Hepatocyte (in vitro differentiated cells): ENCODE measurements at places on chromosomes 7 and 10. TPM values are rescaled to one million over a fixed set of nuclear protein-coding genes. Genes with fewer than 3 reads are reported as not detected.

DNA sequence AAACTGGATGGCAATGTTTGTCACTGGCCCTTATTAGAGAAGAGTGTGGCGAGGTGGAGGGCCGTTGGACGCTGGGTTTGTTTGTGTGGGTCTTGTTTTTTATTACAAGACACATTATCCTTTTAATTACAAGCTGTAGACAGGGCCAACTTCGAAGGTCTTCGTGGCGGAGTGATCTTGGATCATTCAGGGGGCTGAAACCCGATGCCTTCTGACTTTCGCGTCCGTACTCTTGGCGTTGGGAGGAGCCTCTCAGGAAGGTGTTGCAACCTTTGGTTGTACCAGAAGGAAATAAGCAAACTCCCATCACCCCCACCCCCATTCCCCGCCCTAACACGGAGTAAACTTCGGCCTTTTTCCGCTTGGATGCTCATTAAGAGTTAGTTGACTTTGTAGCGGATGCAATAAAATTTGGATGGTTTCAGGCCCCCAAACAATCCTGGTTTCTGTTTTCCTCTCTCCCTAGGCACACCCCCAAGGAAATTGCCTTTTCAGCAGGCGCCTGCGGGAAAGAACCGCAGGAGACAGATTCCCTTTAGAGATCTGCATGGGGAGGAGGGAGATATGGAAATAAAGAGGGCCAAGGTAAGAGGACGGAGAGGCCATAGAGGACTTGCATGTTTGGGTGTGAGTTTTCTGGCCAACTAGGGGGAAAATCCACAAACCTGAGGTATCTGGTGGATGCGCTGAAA is 294.5 kb upstream of the NFE2L3 start:
- peak; percentile 87 for DNase-seq
- H3K36me3 ChIP-seq = no peaks in the 10 kb centered on the region
- H3K27me3 ChIP-seq = no peaks in the 10 kb centered on the region
- peak overlapping the region; percentile 92 for H3K27ac ChIP-seq

ACSM6 gene
- not detected in 2 replicates for total RNA-seq

COL17A1 gene
- total RNA-seq = 5.7 and 7.5 TPM in 2 replicates

DNA sequence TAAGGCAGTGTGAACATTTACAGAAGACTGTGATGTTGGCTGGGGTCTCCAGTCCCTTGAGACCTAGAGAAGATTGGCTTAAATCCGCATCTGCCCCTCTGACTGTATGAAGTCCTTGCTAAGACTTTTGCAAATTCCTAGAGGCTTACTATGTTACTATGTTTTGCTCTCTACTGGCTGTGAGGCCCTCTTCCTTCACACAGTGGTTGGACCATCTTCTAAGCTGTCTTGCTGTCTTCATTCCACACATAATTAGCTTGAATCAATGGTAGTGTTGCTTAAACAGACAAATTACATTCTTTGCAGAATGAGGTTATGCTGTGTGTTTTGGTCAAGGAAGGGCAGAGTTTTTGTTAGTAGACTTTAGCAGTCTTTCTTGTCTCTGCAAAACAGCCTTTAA is 658.0 kb downstream of the TYW1 start:
- no peak overlapping the region for H3K27ac ChIP-seq
- H3K4me1 ChIP-seq = no peaks in the 10 kb centered on the region
- H3K27me3 ChIP-seq = peaks cover 5% of the 10 kb centered on the region

GRCh38 chr10:8544057-8544380 is 489.5 kb downstream of the GATA3 start:
- no peak overlapping the region for H3K27ac ChIP-seq
- no peaks in the 10 kb centered on the region for H3K36me3 ChIP-seq
- no peaks in the 10 kb centered on the region for H3K27me3 ChIP-seq
- DNase-seq = peak; percentile 11

DNA sequence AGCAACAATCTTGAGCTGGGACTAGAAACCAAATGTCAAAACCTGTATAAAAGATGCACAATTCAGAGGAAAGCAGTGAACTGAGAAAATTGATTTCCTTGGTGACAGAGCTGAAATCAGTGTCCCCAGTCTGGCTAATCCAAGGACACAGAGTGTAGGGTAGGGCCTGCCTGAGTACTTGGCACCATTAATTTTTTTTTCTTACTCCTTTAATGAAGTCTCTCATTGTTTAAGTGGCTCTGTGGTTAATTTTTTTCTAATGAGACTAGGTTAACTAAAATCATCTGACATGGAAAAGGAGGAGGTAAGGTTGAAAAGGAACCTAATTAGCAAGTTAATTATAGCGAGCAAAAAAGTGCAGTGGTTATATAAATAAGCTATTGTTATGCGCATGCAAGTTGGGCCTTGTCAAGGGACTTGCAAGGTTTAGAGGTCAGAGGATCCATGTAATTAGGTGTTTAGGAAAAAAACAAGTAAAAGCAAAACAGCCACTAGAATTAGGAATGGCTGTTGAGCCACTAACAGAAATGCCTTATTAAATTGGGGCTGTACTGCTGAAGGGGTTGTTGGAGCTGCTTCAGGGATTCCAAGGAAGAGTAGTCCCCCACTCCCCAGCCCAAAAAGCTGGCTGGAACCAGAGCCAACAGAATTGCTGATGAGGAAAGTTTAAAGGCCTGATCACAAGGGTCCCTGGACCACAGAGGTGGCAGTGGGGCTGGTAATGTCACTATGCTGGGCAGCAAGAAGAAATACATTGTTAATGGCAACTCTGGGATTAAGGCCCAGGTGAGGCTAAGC is 58.9 kb upstream of the STRIP2 start:
- no peaks in the 10 kb centered on the region for H3K4me1 ChIP-seq
- no peaks in the 10 kb centered on the region for H3K36me3 ChIP-seq
- H3K4me3 ChIP-seq = no peak overlapping the region

DNA sequence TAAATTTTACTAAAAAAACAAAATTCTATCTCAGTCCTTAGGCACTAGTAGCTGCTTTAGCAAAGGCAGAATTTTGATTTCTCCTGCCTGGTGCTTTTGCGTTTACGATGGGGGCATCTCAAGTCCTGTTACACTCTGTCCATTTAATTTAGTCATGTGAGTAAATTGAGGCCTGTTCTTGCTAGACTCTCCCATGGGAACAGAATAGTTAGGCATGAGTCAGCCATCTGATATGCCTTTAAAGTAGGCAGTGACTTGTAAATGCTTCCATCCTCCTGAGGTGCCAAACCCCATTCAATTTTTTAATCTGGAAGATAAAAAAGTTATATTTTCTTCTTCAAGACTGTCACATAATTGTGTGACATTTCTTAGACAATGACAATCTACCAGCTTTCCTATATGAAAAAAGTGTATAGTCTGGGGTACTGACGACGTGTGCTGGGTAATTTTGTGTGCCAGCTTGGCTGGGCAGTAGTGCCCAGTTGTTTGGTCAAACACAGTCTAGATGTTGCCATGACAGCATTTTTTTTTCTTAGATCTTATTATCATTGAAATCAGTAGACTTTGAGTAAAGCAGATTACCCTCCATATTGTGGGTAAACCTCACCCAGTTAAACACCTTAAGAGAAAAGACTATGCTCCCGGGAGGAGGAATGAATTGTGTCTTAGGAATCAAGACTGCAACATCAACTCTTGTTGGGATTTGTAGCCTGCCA is 603.4 kb downstream of the SORCS1 start:
- H3K36me3 ChIP-seq = no peaks in the 10 kb centered on the region
- no peak overlapping the region for H3K27ac ChIP-seq
- H3K4me1 ChIP-seq = no peaks in the 10 kb centered on the region
- H3K4me3 ChIP-seq = no peak overlapping the region
- H3K27me3 ChIP-seq = no peaks in the 10 kb centered on the region

GRCh38 chr10:116637830-116638229 is 17.1 kb downstream of the PNLIPRP2 start:
- H3K36me3 ChIP-seq = no peaks in the 10 kb centered on the region
- peaks cover 3% of the 10 kb centered on the region for H3K27me3 ChIP-seq
- H3K4me3 ChIP-seq = no peak overlapping the region
- H3K27ac ChIP-seq = no peak overlapping the region
- H3K4me1 ChIP-seq = no peaks in the 10 kb centered on the region
- DNase-seq = no peak

DNA sequence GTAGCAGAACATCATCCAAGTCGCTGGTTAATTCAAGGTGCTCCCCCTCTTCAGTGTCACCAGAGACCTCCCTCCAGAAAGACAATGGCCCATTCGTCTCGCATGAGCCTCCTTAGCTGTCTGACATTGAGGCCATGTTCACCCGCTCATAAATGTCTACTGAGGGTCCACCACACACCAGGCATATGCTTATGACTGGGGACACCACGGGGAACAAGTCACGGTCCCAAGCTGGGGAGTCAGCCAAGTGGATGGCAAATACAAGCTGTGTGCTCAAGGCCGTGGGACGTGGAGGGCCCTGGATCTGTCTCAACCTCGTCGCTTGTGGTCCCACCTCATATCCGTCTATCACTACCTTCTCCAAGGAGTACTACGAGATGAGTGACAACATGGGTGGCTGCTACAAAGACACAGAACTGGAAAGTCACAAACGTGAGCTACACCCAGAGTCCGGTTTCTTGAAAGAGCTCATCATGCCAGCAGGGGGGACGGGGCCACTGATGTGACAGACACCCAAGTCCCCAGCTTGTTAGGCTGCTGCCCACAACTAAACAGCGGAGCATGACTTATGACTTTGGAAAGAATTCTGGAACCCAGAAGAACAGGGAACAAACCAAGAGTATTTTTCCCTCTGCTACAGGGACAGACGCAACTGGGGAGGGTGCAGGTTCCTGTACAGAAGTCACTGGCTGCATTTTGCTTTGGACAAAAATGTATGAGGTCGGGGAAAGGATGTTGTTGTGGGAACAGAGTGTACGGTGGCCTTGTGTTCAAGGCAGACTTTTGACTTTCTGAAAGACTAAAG is 189.6 kb downstream of the COBL start:
- no peak overlapping the region for H3K27ac ChIP-seq
- no peaks in the 10 kb centered on the region for H3K4me1 ChIP-seq
- H3K27me3 ChIP-seq = no peaks in the 10 kb centered on the region
- DNase-seq = no peak
- H3K4me3 ChIP-seq = no peak overlapping the region
- H3K36me3 ChIP-seq = no peaks in the 10 kb centered on the region

- H3K27ac ChIP-seq = no peak within 1 kb of the TSS
- no peaks in the 10 kb centered on the region for H3K27me3 ChIP-seq
- peaks cover 7% of the 10 kb centered on the region for H3K4me1 ChIP-seq
Measured at GRCh38 chr7:76509931-76510877, at the start of gene UPK3B. Gene UPK3B, plus strand, starts transcription at chr7:76510552. Its CDS starts 101 bp downstream, at chr7:76510653.
